ENCODE measurements at places on chromosomes 2 and 18.

DNA sequence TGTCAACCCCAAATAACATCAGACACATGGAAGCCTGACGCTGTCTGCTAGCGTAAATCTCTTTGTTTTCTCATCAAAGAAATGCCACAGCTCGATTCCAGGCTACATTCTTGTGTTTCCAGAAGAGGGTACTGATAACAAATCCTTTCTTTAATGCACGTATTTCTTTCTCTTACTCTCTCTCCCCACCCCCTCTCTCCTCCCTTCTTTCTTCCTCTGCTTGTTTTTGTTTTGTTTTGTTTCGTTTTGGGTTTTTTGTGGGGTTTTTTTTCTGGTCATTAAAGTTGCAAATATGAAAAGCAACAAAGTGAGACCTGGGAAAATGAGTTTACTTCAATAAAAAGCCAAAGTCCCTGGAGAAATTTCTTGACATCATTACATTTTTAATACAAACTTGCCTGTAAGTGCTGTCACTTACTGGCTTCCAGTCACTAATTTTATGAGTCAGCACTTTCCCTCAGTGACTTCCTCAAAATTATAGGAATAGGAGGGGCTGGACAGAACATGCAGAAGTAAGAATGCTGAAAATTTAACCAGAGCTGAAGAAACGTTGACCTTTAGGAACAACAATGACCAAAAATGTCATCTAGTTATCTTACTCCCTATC is 106.7 kb upstream of the NABP1 start:
- peak; percentile 88 for DNase-seq

GRCh38 chr2:64166637-64167420 is 22.6 kb upstream of the PELI1 start:
- DNase-seq: peak; percentile 20

GRCh38 chr18:35407871-35408481 is 30.8 kb upstream of the ZNF396 start:
- DNase-seq: peak; percentile 91

- no peak for DNase-seq
Measured at GRCh38 chr2:18703555-18703954, 114.2 kb upstream of the NT5C1B start.

- DNase-seq: no peak
Measured at GRCh38 chr2:240650254-240650965, 25.1 kb downstream of the GPR35 start.

DNA sequence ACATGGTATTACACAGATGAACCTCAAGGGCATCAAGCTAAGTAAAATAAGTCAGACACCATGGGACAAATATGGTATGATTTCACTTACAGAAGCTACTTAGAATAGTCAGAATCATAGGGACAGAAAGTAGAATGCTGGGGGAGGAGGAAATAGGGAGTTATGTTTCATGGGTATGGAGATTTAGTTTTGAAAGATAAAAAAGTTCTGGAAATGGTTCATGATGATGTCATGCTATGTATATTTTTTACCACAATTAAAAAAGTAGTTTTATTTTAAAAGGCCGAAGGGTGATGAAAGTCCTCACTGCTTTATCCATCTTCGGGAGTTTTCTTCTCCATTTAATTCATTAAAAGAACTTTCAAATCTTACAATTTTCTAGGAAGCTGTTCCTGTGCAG is 181.9 kb downstream of the CALCRL start:
- no peak for DNase-seq

- DNase-seq: no peak
Measured at GRCh38 chr2:126253669-126254068, 402.3 kb upstream of the GYPC start.

GRCh38 chr2:180653481-180653880 is 326.9 kb upstream of the UBE2E3 start:
- DNase-seq: no peak

DNA sequence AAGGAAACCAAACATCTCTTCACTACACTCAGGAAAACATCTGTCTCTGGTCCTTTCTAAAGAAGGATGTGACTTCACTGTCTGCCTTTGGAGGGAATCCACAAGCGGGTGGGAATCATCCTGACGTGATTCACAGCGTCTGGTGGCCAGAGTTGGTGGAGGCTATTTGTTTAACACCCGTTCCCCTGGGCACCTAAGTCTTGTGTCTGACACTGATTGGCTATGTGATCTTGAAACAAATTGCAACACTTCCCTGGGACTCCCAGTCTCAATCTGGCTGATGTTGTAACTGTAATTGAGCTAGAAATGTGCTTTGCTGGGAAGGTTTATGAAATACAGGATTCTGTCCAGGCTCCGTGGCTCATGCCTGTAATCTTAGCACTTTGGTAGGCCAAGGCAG is 28.8 kb upstream of the SIX3 start:
- DNase-seq: no peak

DNA sequence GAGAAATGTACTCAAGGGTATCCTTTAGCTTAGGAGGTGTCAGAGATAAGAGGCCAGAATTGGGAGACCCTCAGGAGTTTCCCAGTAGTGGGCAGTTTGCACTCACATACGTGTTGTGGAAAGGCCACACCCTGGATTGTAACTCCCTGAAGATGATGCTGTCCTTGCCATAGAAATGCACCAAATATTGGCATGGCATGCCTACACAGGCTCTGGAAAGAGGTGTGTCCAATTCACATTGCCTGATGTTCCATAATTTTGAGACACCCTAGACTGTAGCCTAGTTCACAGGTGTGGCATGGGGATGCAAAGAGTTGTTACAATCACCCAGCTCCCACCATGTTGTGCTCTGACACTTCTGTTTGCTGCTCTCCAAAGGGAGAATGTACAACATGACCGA is 271.9 kb downstream of the CCDC85A start:
- DNase-seq: no peak

GRCh38 chr2:74037379-74037860 is 52.7 kb downstream of the TET3 start:
- peak; percentile 80 for DNase-seq

- DNase-seq: no peak
Measured at GRCh38 chr2:100818606-100819369, 1.2 kb upstream of the NPAS2 start.

- no peak for DNase-seq
Measured at GRCh38 chr2:201135386-201135785, 19.4 kb downstream of the CFLAR start.

DNA sequence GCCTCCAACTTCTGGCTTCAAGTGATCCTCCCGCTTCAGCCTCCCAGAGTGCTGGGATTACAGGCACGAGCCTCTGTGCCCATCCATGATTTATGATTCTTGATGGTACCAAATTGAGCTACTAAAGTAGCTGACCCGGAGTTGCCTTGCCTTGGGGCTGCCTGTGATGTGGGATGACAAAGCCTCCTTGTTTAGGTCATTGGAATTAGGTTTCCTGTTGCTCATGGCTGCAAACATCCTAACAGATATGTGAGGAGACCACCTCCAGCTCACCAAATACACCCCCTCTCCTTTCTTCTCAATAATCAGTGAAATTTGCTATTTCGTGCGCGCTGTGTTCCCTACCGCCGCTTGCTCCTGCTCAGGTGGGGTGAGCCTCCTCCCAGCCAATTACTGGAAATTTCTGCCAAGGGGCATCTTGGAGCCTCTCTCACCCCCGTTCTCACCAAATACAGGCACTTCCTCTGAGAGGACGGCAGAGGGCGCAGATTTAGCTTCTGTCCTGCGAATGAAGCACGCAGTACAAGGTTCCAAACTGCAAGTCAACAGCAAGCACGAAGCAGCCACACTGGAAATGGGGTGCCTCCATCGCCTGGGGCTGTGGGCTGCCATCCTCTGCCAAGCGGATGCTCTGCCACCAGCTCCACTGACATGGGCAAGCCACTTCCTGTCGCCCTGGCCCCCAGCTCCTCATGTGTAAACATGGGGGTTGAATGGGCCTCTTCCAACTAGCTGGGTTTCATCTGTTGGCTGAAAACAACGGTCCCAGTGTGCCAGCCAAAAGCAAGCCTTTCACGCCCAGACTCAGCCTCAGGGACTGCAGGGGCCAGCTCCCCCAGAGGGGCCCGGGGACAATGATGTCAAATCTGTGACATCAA is 71.7 kb downstream of the NCAPH start:
- peak; percentile 56 for DNase-seq

DNA sequence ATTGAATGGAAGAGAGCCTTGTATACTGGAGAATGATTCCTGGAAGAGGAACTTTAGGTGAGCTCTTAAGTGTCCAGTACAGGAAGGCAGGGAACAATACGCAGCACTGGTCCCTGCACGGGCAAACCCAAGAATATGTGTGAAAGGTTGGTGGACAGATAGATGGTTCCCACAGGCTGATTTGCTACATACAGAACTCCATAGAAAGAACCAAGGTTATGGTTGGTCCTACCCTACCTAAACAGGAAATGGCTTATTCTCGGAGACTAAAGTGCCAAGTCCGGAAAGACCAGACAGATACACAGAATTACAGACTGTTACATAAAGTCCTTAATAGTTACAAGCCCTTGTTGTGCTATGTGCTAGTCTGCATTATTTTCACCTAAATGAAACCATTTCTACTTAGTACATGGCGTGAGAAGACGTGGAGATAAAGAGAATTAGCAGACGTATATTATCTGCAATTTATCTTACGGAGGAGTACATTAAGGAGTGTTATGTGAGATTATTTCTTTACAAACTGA is 1.2 kb downstream of the REV1 start:
- no peak for DNase-seq

GRCh38 chr18:42113529-42114191 is 158.6 kb downstream of the PIK3C3 start:
- peak; percentile 13 for DNase-seq

DNA sequence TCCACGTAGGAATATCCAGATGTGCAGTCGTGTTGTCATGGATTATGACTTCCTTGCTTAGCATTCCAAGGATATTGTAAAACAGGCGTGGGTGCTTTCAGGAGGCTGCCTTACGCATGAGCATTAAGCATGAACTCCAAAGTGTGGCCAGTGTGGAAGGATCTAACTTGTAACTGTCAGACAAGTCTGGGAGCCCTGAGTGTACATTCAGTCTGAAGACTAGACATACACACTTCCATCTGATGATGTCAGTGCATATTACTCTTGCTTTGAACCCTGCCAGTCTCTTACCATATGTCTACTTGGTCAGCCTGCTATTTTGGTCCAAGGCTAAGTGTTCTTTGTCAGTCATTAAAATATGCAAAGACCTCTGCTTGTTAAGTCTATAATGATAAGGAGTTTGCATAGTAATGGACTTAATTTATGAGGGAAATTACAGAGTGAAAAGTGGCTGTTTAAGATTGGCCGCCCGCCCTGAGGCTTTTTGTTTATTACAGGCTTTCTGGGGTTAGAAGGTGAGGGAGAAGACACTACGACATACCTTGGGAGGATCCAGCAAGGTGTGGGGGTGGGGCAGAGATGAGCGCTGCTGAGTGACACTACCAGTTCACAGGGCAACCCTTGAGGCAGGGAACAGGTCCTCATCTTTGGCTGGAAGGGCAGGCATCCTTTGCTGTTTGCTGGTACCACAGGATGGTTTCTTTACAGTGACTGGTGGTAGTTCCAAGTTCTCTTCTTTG is 48.3 kb downstream of the CABLES1 start:
- no peak for DNase-seq

Measured in inflammatory macrophage treated with lipopolysaccharide for 1 hour (primary cell).